ENCODE measurements at places on chromosomes 5 and 9. TPM values are rescaled to one million over a fixed set of nuclear protein-coding genes. Genes with fewer than 3 reads are reported as not detected.

PCDHAC1 gene
- 0.13 TPM for total RNA-seq

MARCOL gene
- not detected for total RNA-seq

TUT7 gene
- total RNA-seq: 12.3 TPM

INSL6 gene
- total RNA-seq: not detected

SLC2A6 gene
- total RNA-seq: 2.9 TPM

RORB gene
- total RNA-seq: 5.7 TPM

HAND1 gene
- 23.4 TPM for total RNA-seq

PCDHGB7 gene
- 9.8 TPM for total RNA-seq

ZNF454 gene
- total RNA-seq: 1.5 TPM

DMRT3 gene
- not detected for total RNA-seq

C5orf58 gene
- total RNA-seq: 0.65 TPM

GRCh38 chr5:124662181-124662781 lies 84.2 kb downstream of the ZNF608 start:
- no peak for DNase-seq

- DNase-seq: no peak
Observed at GRCh38 chr5:157049605-157050004, 9.3 kb downstream of the HAVCR1 start.

DNA sequence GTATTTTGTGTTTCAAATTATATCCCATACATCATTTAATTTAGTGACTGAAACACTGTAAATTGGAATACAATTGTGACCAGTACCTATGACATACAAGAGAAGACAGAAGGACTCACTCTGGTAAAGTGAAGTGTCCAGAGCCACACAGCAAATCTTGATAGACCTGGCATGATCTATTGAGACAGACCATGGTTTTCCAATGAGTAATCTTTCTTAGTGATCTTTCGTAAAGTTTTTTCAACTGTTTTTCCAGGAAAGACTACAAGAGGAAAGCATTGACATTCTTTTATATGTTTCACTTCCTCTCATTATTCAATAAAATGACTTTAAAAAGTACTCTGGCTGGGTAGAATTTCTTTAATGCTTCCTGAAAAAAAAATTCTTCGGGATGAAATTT lies 43.3 kb upstream of the ALDH1A1 start:
- DNase-seq: no peak

- DNase-seq: no peak
Observed at GRCh38 chr9:34498553-34498952, 24.2 kb downstream of the ENHO start.

- DNase-seq: peak; percentile 87
Observed at GRCh38 chr5:177113566-177114424, 19.8 kb upstream of the NSD1 start.

GRCh38 chr5:65978251-65978650 lies 51.9 kb downstream of the ERBIN start:
- DNase-seq: no peak

GRCh38 chr5:96957254-96958049 lies 21.6 kb downstream of the LNPEP start:
- no peak for DNase-seq

DNA sequence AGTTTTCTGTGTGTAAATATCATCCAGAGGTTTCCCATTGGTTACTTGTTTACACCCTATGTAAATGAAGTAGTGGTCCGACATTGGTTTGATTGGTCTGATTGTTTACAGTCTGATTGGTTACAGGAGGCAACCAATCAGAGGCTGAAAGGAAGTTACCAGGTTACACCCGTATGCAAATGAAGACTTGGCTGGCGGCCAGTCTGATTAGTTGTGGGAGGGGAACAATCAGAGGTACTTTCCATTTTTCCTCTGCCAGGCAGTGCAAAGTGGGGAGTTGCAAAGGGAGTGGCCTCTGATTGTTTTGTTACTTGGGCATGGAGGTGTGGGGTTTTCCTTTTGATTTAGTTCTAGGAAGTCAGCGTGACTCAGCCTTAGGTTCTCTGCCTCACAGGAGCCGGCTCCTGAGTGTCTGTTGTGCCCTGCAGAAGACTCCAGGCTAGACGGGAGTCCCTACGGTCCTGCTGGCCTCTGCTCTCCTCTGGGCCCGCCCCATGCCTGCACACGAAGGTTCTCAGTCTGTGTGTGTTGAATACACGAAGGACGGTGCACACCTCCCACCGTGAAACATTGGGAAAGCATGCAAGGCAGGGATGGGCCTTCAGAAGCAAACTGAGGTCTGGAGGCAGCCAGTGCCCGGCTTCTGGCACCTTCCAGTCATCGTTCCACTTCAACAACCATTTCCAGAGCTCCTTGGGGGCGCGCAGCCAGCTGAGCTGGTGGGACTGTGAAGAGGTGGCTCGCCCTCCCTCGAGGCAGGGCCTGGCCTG lies 42.9 kb downstream of the OLFM1 start:
- DNase-seq: no peak

- DNase-seq: no peak
Observed at GRCh38 chr5:37889612-37890317, 49.9 kb upstream of the GDNF start.

DNA sequence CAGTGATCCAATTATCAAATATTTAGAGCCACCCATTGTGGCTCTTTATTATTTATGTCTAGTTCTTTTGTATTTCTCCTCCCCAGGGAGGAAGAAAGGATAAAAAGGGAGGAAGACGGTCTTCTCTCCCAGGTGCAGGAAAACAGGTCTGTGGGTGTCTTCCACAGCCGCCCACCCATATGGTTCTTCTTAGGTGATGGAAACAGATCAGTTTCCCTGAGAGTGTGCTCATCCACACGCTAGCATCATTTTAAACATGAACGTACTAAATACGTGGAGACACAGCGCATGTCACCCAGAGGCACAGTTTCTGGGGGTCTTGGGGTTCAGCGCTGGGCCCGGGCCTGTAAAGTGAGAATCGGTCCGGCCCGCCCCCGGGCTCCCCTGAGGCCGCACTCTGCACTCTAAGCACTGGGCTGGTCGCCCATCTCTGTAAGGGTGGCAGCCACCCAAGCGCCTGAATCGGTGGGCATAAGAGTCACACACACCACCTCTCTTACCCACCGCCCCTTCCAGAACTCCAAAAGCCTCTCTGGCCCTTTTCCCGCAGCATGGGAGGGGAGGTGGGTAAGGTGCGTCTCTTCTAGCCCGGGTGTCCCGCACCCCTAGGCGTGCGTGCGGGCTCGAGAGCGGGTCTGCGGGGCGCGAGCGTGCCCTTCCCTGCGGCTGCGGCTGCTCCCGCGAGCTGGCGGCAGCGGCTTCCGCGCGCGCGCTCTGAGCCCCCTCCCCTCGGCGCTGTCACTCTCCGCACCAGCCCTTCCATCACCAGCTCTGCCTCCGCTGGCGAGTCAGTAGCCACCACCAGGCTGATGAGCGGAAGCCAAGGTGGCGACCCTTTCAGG lies 1.3 kb downstream of the PTCH1 start:
- no peak for DNase-seq

DNA sequence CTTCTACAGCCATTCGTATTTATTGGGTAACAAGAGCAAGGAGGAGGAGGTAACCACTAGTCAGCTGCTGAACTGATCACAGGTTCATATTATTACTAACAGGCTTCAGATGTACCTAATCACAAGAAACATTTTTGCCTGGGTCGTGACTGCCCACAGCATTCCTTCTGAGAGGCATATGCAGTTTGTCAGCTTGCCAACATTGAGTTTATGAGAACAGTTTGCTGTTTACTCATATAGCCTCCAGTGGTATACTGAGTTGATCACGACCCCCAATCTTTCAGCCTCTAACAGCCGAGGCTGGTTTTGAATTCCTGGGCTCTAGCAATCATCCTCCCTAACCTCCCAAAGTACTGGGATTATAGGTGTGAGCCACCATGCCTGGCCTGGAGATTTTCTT lies 693.6 kb downstream of the TLE1 start:
- no peak for DNase-seq

- no peak for DNase-seq
Observed at GRCh38 chr5:9720361-9720760, 90.2 kb upstream of the TAS2R1 start.

GRCh38 chr5:72194846-72195245 lies 87.6 kb downstream of the MAP1B start:
- no peak for DNase-seq

GRCh38 chr5:43859309-43859708 lies 256.3 kb downstream of the NNT start:
- no peak for DNase-seq

DNA sequence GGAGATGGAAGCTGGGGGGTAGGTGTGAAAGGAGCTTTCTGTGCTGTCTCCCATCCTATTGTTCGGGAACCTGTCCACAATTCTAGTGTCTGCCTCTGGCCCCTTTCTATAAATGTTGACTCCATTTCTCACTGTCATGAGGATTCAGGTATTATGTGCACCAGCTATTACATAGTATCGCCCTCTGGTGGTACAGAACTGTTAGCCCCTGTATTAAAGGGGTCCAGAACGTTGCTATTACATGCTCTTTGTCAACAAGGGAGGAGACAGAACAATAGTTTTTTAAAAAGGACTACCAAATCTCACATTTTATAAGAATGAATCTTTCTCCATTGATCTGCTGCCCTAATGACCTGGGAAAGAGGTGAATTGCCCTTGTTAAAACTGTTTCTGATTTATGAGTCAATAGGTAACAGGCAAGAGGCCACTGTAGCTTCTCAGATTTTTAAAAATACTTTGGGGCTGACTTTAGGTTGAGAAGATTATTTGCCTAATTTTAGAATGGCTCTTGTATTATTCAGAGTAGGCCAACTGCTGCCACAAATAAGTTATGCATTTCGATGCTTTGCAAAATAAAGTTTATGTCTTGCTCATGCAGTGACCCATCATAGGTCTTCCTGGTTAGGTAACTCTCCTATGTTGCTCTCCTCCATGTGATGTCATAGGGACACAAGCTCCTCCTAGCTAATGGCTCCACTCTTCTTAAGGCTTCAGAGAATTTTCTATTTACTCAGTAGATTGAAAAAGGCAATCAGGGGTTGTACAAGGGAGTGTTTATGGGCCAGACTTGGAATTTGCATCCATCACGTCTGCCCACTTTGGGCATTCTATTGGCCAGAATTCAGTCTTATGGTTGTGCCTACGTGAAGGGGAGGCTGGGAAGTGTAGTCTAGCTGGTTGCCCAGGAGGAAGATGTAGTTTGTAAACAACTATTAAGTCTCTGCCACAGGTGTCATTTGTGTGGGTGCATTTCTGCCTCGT lies 20.8 kb downstream of the DCANP1 start:
- DNase-seq: no peak

DNA sequence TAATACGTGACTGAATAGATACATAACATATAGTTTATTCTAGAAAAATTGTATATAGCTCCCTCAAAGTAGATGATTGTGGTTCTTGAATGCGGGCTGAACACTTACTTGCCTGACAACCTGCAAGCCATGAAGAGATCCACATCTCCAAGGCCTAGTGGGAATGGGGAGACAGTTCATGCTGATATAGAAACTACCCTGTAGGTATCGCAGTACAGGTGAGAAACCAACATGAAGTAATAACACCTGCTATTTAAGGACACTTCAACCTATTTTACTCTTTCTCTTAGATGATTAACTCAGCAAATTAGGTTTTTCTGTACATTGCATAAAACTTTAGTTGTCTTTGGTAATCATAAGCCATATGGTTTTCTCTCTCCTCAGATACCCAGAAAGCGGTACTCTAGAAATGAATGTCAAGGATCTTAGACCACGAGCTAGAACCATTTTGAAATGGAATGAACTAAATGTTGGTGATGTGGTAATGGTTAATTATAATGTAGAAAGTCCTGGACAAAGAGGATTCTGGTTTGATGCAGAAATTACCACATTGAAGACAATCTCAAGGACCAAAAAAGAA lies 47.3 kb downstream of the UHRF2 start:
- DNase-seq: no peak

- DNase-seq: no peak
Observed at GRCh38 chr9:112892981-112893380, 2.3 kb upstream of the SLC46A2 start.

GRCh38 chr5:79702606-79703380 lies 13.2 kb downstream of the CMYA5 start:
- DNase-seq: no peak

DNA sequence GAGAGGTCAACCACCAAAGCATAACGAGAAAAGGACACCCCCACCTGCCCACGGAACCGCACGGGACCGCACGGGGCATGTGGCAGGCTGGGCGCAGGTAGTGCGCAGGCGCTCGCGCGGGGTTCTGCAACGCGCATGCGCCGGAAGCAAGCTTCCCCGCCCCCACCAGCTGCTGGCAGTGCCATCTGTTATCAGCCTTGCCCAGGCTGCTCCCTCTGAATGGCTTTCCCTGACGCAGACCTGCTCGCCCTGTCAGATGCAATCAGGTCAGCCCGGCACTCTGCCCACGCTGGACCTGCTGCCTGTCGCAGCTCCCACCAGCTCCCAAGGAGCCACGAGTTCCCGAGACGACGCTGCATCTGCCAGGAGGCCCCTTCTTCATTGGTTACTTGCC lies 22.8 kb downstream of the PTCH1 start:
- no peak for DNase-seq

DNA sequence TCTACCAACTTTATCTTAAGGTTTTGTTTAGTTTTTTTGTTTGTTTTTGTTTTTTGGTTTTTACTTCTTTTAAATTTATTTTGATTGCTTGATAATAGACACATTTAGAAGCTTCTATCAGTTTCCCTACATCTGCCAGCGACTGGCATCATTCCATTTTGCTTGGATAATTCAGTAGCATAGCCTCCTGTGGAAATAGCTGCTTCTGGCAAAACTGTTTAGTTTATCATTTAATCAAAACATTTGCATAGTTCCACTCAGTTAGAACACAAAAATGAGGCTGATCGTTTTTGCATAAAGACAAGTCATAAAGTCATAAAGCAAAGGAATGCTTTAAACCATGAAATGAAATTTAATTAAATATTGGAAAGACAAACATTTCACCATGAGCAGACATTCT lies 133.7 kb upstream of the NFIL3 start:
- no peak for DNase-seq

DNA sequence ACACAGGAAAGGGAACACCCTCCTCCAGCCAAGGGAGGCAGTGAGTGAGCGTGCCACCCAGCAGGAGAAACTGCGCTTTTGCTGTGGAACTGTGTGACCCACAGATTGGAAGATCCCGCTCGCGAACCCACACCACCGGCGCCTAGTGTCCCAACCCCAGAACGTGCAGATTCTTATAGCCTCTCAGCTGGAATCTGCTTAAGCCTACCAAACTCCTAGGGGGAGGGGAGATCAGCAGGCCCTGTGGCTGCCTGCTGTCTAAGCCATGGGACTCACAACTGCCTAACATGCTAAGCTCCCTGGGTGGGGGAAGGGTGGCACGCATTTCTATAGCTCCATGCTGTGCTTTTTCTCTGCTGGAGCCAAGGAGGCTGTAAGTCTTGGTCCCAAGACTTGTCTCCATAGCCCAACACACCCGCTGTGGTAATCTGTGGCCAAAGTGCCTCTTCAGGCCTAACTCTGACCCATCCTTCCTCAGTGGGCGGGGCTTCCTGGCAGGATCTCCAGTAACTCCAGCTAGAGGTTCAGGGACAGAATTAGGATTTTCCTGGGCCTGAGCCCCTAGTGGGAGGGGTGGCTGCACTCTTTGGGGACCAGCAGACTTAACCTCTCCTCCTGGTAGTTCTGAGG lies 485.0 kb downstream of the TAF11L14 start:
- DNase-seq: no peak

DNA sequence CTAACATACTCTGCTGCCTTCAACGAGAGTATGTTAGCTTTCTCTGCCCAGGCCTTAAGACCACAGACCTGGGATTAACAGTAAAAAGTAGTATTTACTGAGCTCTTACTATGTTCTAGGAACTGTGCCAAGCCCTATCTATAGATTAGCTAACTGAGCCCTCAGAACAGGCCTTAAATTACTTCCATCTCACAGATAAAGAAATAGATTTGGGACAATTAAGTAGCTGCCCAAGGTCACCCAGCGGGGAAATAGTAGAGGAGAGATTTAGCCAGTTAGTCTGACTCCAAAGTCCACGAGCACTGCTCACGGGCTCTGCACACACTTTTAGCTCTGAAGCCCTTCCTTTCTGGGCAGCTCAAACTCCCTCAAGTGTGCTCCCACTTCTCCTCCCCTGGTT lies 64.5 kb upstream of the EQTN start:
- no peak for DNase-seq
